ENCODE measurements at places on chromosomes 3 and 15. TPM values are rescaled to one million over a fixed set of nuclear protein-coding genes. Genes with fewer than 3 reads are reported as not detected.
A peak's percentile ranks its signal among the peaks of the same experiment; 100 is the strongest.

The NIT2 gene
- total RNA-seq: 18.1 TPM

- no peak for DNase-seq
Measured at GRCh38 chr3:135950941-135951340, 14.6 kb upstream of the PPP2R3A start.

The TTLL13 gene
- total RNA-seq: under 0.01 TPM

The RTP3 gene
- not detected for total RNA-seq

DNA sequence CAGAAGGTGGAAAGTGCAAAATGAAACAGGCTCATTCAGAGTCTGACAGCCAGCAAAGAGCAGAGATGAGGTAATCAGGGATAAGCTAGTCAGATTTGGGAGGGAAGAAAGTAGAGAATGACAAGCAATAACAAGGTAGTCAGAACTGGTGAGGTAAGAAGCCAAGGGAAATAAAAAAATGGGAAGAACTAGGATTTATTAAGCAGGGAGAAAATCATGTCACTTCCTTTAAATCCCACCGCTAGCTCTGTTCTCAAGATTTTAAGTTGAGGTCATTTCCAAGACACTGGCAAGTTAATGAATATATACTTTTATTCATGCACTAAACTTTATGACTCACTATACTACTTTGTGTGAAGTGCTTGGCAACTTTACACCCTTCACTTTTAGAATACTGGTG, 1106.8 kb downstream of the IGSF11 start:
- no peak for DNase-seq

DNA sequence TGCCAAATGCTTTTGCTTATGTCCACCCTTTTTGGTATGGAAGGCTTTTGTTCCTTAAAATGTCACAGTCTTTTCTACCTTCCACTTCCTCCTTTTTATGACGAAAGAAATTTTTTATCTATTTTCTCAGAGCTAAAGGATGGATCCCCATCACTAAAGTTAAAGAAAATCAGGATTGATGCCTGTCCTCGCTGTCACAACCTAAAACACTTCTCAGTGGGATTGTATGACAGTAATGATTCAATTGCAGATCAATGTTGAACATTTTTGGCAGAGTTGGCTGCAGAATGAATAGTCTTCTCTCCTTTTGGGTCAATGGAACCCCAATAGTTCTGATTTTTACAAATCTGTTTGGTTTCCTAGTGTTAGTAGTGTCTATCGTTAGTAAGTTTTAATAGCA, 549.8 kb upstream of the ROBO2 start:
- DNase-seq: no peak

The EAF2 gene
- total RNA-seq: 1.4 TPM

- peak; percentile 63 for DNase-seq
Measured at GRCh38 chr3:14145236-14145635, 20.4 kb downstream of the TMEM43 start.

The CHRNA3 gene
- not detected for total RNA-seq

GRCh38 chr3:187640569-187641059, 29.6 kb downstream of the SST start:
- DNase-seq: no peak

DNA sequence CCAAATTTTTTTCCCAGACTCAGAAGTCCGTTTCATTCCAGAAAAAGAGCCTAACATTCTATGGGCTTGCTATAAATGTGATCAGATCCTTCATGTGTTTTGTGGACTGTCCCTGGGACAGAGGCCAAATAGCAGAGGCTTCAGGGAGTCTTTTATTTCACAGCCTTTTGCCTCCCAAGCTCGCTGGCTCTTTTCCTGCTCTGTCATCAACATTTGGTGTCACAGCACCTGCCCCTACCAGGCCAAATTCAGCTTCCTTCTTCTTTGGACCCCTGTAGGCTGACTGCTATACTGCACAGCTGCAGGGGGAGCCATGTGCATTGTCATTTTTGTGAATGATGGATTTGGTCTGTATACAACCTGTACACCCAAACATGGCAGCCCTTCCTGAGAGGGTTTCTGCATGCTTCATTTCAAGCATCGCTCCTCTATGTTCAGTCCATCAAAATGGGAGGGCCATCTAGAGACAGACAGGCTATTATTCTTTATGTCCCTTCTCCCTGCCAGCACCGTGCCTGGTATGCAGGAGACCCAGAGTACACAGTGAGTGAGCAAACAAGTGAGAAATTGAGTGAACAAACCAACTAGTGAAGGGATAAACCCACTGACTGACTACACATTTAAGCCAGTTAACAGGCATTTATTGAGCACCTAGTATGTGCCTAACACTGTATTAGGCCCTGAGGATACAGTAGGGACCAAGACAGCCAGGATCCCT, 17.9 kb upstream of the RPP14 start:
- no peak for DNase-seq

The CCRL2 gene
- 0.88 TPM for total RNA-seq

The C3orf52 gene
- 4.0 TPM for total RNA-seq

- DNase-seq: no peak
Measured at GRCh38 chr3:132803889-132804288, 81.7 kb upstream of the NPHP3 start.

DNA sequence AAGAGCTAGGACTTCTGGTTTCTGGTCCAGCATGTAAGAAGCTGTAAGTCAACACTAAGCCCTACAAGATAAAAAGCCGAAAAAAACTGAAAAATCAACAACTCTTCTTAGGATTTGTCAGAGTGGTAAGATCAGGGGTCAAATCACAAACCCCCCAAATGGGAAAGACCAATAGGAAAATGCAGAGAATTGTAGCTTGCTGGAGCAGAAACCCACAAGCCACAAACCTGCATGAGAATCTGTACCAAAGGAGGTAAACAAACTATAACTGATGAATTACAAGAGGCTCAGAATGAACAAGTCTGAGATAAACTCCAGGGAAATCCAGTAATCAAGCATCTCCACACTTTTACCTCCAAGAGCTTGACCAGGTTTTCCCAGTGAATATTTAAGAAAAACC, 36.0 kb downstream of the RFX7 start:
- no peak for DNase-seq

The SLC28A1 gene
- not detected for total RNA-seq

The CCR8 gene
- not detected for total RNA-seq

DNA sequence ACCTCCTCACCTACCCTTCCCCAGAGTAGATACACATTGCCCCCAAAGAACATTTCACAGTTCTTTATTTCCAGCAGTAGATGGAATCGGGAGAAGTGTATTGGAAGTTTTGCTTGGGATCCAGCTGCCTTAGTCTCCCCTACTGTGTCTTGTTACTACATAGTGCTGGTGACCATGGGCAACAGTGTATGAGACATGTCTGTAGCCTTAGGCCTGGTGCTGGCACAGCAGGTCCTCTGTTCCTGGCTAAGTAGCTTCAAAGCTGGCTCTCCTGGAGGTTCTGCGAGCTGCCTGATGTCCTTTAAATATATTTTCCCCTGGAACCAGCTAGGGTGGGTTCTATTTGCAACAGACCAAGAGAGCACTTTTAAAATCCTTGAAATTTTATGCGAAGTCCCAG, 174.7 kb downstream of the THSD4 start:
- no peak for DNase-seq

The GOLGB1 gene
- 70.6 TPM for total RNA-seq

DNA sequence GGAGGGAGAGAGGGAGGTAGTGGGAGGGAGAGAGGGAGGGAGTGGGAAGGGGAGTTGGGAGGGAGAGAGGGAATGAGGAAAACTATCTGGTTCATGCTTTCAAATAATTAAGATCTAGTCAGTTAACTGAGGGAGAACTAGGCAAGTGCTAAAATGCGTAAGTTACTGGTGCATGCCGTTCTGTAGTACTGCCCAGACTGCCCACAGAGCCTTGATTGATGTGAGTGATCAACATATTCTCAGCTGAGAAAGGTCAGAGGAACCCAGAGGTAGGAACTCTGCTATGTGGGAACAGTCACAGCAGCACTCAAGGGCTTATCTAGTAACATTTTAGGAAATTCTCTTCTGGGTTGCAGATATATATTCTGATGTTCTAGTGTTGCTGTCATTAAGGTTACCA, 149.8 kb upstream of the ROBO1 start:
- no peak for DNase-seq

DNA sequence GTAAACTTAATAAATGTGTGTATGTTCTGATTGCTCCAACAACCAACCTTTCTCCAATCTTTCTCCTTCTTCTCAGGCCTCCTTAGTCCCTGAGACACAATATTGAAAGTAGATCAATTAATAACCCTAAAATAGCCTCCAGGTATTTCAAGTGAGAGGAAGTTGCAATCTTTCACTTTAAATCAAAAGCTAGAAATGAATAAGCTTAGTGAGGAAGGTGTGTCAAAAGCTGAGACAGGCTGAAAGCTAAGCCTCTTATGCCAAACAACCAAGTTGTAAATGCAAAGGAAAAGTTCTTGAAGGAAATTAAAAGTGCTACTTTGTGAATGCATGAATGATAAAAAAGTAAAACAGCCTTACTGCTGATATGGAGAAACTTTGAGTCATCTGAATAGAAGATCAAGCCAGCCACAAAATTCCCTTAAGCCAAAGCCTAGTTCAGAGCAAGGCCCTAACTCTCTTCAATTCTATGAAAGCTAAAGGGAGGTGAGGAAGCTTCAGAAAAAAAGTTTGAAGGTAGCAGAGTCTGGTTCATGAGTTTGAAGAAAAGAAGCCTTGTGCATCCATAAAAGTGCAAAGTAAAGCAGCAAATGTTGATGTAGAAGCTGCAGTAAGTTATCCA, 38.6 kb downstream of the CCDC80 start:
- DNase-seq: no peak

DNA sequence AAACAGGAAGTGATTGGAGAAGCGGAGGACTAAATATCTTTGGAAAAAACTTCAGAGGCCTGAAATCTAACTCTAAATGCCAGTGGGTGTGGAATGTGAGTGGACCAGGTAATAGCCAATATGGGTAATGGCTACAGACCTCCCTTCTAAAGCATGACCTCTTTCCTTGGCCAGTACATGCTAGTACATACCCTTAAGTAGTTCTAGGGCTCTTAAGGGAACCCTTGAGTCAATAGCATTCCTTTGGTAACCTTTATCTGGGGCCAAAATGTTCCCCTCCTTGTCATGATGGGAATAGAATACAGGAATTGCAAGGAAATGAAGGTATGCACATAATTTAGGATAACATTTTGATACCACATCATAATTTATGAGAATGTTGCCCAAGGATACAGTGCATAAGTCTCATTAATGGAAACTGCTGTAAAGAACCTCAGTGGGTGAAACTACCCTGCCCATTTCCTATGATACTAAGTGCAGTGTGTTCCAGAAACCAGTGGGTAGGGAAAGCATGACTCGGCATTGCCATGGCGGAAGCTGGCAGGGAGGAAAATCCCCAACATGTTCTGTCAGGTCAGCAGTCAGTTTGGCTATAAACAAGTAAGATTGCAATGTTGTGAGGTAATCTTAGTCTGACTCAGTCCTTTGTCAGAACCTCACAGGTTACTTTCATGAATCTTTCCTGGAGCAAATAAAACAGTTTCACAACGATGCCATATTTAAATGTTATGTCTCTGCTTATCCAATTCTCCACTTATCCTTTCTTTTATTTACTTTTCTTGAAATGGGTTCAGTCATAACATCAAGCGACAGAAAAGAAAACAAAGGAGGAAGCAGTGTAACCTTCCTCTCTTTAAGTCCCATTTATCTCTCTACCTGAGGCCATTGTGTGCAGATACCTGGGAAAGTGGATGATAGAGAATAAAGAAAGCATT, 23.5 kb upstream of the RAP2B start:
- DNase-seq: peak; percentile 80

Data from osteoblast (primary cell).